Cardiac atrium fibroblast (primary cell): ENCODE measurements at places on chromosomes 5 and 9. TPM values are rescaled to one million over a fixed set of nuclear protein-coding genes. Genes with fewer than 3 reads are reported as not detected.

The KLHL3 gene
- 2.5 and 6.3 TPM in 2 replicates for total RNA-seq

The LCP2 gene
- not detected in 2 replicates for total RNA-seq

The QRFP gene
- not detected in 2 replicates for total RNA-seq

The LCN15 gene
- total RNA-seq, result not detected in 2 replicates

The MOB3B gene
- 0.16 and 0.18 TPM in 2 replicates for total RNA-seq

The PROP1 gene
- not detected in 2 replicates for total RNA-seq

The TERT gene
- not detected in 2 replicates for total RNA-seq
